Stimulated activated naive CD4-positive, alpha-beta T cell treated with Interleukin-2 at 50 U/mL for 16 hours (primary cell): ENCODE measurements at places on chromosomes 6 and 20.

DNA sequence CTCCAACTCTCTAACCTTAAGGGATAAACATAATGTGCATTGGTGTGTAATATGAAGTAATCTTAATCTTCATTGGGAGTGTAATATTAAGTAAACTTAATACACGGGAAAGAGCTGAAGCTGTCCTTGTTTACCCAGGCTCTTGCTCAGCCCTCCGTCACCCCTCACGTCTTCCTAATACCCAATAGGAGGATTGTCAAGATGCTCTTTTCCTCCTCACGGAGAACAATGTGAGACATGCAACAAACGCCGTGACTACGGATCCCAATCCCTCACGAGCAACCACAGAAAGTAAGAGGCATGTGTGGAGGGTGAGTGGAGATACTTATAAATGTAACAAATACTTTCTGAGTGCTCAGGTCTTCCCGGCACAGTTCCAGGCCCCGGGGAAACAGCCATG lies 11.0 kb downstream of the KIF16B start:
- no peak for DNase-seq

- DNase-seq, result no peak
These were observed 52.2 kb downstream of the FKBP1C start for GRCh38 chr6:63263444-63263843.

GRCh38 chr6:14088600-14089192 lies 28.9 kb upstream of the CD83 start:
- DNase-seq, result no peak

DNA sequence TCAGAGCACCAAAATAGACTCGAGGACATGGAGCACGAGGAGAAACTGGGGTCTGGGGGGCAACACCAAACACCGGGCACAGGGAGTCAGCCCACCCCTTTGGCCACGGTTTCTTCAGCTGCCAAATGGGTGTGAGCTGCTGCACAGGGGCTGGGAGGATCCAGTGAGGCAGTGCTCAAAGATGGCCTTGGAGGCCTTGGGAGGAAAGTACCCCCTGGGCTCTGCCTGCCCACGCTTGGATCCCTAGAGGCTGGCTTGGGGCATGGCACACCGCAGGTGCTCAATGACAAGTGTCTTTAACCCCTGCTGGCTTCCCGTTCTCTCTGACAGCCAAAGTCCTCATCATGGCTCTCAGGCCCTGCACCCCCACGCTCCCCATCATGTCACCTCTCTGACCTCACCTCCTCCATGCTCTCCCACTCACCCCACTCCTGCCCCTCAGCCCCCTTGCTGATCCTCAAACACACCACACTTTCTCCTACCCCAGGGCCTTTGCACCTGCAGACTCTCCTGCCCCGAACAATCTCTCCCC lies 190.3 kb downstream of the ANKRD60 start:
- no peak for DNase-seq

DNA sequence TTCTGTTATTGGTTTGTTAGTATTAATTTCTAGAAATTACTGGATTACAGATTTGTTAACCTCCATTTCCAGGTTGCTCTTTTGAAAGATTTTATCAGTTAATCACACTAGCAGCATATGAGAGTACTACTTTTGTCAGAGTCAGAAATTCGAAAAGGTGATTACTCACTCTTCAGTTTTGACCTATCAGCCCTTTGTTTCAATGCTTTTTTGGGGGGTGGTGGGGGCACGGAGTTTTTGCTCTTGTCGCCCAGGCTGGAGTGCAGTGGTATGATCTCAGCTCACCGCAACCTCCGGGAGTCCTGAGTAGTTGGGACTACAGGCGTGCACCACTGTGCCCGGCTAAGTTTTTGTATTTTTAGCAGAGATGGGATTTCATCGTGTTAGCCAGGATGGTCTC lies 149.2 kb downstream of the JARID2 start:
- no peak for DNase-seq
